ENCODE measurements at places on chromosomes 1 and 21.

- no peak for DNase-seq
Measured at GRCh38 chr1:22114083-22115012, 28.5 kb downstream of the WNT4 start.

- no peak for DNase-seq
Measured at GRCh38 chr1:53592521-53592982, 133.4 kb downstream of the DMRTB1 start.

GRCh38 chr1:119795261-119796200 lies 15.7 kb downstream of the REG4 start:
- DNase-seq = no peak

GRCh38 chr1:172582889-172583288 lies 49.9 kb downstream of the SUCO start:
- no peak for DNase-seq

GRCh38 chr21:34280389-34280795 lies 83.4 kb upstream of the KCNE2 start:
- no peak for DNase-seq

DNA sequence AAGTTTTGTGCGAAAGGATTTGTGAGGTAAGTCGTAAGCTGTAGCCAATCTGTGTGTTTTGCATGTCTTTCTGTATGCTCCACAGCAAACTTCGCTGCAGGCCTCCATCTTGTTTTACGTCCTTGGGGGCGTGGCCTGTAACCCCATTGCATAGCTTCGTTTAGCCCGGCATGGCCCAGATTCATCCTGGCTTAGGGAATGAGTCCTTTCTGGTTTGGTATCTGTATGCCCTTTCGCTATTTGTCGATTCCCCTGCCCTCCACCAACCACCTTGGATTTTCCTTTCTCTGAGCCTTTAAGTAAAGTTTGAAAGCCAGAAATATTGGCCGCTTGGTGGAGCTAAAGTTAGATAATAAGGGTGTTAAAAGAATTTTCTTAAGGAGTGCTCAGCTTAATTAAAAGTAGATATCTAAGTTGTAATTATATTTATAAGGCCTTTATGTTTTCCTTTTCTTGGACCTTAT lies 1.1 kb downstream of the THEM4 start:
- no peak for DNase-seq

DNA sequence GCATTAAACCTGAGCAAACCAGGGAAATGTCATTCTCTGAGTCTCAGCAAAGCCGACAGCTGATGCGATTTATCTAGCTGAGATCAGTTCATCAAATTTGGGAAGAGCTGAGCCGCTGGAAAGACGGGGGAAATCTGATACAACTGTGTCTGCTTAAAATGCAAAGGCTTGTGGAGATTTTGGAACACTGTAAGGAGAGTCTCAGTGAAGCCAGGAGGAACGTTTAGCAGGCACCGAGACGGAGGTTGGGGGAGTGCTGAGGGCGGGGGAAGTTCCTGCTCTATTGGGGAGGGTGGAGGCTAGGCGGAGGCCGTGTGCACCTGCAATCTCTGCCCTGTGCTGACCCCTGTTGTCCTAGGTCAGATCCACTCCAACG lies 143.2 kb upstream of the CSF3R start:
- DNase-seq = no peak

DNA sequence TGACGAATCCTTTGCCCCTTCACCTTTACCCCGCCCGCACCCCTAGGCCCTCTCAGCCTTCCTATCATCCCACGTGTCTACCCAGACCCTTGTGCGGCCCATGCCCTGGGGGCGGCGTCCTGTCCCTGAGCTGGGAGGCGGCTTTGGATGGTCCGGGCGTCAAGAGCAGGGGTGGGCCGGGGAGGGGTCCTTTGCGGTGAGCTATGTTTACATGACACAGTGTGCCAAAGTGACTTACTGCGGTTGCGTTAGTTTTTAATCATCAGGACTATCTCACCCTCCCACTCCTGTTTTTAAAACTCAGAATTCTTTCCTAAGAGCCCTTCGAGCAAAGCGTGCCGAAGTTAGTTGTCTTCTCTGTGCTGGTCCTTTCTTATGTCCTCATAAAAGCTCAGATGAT lies 144.6 kb downstream of the PGBD5 start:
- no peak for DNase-seq

DNA sequence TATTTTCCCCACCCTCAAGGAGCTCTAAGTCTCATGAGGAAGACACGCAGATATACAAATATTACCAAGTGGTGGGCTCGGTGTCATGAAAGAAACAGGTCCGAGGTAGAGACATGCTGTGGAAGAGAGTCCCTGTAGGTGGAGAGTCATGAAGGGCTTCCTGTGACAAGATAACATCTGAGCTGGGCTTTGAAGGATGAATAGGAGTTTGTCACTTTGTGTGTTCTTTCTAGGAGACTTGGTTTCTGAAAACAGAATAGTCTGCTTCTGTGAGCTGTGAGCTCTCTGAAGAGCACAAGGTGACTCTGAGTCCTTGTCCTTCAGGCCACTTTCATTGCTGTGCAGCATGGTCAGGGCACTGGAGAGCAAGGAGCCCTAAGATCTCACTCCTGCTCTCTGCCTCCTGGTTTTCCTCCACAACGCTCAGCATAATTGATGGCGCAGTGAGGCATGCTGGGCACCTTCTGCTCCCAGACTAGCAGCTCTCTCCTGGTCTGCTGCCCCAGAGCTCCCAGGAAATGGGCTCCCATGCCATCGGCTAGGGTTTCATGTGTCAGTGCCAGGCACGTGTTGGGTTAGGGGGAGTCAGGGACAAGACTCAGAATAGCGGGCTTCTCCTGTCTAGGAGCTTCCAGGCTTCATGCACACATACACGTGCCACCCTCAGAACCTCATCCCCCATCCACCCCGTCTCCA lies 209.9 kb upstream of the CSF3R start:
- DNase-seq = no peak

DNA sequence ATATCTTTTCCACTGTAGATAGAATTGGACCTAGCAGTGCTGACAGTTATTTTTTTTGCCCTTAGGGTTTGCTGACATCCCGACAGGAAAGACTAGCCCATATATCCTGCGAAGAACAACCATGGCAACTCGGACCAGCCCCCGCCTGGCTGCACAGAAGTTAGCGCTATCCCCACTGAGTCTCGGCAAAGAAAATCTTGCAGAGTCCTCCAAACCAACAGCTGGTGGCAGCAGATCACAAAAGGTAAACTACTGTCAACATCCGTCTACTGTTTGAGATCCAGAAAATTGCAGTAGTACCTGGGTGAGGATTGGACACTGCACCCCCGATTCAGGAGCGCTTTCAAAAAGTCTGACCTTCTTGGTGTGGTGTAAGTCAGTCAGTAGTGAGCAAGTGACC lies 55.8 kb downstream of the CENPF start:
- no peak for DNase-seq

DNA sequence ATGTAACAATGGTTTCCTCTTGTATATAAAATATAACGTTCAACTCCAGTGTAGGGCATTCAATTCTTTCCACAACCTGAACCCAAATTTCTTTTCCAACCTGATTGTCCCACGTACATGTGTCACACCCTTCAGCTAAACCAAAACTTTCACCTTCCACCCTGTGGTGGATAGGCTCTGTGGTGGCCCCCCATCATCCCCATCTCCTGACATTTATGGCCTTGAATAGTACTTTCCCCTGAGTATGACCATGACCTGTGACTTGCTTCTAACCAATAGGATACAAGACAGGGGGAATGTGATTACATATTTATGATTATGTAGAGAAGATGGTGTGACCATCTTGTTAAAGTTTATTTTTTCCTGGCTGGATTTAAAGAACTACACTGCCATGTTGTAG lies 377.0 kb downstream of the PTPRC start:
- DNase-seq = no peak

DNA sequence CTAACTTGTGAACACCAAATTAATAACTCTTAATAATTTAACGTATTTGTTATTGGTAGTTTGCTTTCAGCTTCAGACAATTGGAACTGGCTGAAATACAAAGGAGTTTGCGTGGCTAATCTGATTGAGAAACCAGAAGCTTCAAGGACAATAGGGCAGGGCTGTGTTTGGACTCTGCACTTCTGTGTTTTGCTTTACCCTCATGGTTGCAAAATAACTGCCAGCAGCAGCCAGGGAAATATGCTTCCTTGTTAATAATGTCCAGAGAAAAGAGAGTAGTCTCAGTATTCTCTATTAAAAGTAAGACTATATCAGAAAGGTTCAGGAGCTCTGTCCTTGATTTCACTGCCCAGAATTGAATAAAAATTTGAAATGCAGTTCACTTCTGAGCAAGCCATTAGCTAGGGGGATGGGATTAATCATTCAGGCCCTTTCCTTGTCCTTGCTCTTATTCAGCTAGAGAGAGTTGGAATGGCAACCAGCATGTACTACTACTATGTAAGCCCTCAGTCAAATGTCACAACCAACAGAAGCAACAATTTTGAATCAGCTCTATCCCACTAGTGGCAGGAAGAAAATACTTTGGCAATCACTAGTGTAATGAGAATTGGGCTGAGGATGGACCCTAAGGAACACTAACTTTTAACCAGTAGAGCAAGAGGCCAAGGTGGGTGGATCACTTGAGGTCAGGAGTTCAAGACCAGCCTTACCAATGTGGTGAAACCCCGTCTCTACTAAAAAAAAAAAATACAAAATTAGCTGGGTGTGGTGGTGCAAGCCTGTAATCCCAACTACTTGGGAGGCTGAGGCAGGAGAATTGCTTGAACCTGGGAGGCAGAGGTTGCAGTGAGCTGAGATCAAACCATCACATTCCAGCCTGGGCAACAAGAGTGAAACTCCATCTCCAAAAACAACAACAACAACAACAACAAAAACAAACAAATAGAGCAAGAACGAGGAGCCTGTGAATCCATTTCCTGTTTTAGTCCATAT lies 76.8 kb downstream of the POU2F1 start:
- DNase-seq = no peak

DNA sequence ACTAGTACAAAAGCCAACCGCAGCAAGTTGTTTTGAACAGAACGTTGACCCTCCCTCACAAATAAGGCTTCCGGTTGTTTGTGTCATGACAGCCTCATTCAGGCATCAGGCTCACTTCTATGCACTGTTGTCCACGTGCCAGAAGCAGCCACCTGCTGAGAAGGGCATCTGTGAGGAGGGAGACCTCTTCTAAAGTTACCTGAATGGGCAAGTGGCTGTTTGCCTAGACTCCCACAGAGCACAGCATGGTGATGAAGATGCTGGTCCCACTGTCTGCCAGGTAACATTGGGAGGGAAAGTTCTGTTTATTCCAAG lies 176.1 kb downstream of the CLIC6 start:
- DNase-seq = no peak

DNA sequence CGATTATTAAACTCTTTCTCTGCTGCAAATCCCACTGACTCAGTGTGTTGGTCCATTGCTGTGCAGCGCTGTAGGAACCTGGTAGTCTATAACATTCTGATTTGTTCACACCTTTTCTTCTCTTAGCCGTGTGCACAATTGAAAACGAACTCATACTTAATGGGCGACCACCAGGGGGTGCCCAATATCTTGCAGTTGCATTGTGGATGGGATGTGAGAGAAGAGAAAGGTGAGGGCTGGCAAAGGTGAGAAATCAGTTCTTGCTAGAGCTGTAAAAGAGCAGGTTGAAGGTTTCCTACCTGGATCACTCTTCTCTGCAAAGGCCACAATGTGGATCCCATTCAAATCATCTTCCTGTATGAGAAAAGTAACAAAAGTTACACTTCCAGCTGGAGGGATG lies 51.0 kb downstream of the CASQ2 start:
- no peak for DNase-seq

DNA sequence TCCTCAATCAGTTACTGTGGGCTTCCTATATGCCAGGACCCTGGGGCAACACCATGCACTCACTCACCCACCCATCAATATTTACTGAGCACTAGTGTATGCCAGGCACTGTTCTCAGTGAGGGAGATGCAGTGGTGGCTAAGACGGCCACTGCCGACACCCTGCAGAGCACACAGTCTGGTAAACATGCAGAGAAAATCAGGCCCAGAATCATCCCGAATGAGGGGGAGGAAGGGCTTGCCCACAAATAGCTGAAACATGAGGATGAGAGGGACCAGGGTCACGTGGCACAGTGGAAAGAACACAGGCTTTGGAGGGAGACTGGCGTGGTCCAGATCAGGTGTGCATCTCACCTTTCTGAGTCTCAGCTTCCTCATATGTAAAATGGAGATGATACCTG lies 89.2 kb upstream of the IGSF21 start:
- no peak for DNase-seq

GRCh38 chr1:193183019-193183627 lies 3.3 kb downstream of the B3GALT2 start:
- no peak for DNase-seq

GRCh38 chr1:18998016-18998724 lies 41.7 kb upstream of the IFFO2 start:
- no peak for DNase-seq

DNA sequence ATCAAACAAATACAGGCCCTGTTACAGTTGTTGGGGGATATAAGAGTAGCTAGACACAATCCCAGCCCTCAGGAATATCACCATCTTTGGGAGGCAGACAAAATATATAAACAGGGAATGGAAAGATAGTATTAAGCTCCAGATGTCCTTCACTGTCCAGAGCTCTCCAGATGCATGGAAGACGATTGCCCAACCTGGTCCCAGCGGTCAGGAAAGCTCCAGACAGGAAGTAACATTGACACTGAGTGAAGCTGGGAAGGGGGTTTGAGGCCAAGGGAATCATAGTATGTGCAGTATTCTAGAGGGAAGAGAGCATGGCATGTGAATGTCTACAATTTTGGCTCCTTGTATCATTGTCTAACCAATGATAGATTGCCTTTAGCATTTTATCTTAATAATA lies 173.9 kb upstream of the HOOK1 start:
- DNase-seq = no peak

DNA sequence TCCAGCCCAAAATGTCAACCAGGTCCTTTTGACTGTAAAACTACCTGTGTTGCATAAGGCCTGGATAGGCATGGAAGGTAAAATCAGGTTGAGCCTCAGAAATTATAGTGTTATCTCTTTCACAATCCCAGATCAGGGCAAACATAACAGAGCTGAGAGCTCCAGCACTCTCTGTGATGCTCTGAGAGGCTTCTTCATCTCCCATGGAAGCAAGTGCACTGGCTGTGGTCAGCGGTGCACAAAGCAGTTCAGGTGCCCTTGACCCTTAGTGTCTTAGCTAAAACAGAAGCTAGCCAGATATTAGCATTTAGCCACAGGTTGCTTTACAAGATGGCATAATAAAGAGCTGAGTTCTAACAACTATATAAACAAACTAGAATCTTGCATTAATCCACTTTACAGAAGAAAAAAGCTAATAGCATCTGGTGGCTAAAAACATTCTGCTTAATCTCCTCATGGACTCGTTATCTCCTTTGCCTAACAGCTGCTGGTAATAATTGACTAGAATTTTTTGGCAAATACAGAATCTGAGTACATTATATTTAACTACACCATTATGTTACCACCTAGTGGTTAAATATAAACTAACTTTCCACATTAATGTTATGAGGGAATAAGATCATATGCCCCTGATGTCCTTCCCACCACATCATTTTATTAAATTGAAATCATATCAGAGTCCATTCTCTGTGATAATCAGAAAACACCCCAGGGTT lies 25.6 kb upstream of the POGK start:
- DNase-seq = no peak

Data from activated CD8-positive, alpha-beta memory T cell treated with anti-CD3 and anti-CD28 coated beads for 1 hour (primary cell).